ENCODE measurements at places on chromosomes 7 and 10. TPM values are rescaled to one million over a fixed set of nuclear protein-coding genes. Genes with fewer than 3 reads are reported as not detected.

The DPP6 gene
- polyA plus RNA-seq = 44.9 TPM

- DNase-seq = no peak
Observed at GRCh38 chr10:124226271-124227054, 133.1 kb upstream of the CHST15 start.

- DNase-seq = no peak
Observed at GRCh38 chr10:3095373-3096139, 28.2 kb downstream of the PFKP start.

GRCh38 chr10:501596-501995, 187.9 kb downstream of the DIP2C start:
- DNase-seq = no peak

GRCh38 chr7:46969303-46970130, 612.4 kb downstream of the TNS3 start:
- DNase-seq = no peak

Measured in left kidney (tissue), 8 donors.